ENCODE measurements at places on chromosomes 4 and X. TPM values are rescaled to one million over a fixed set of nuclear protein-coding genes. Genes with fewer than 3 reads are reported as not detected.

- no peaks in the 10 kb centered on the region for H3K27me3 ChIP-seq
- no peak overlapping the region for H3K27ac ChIP-seq
- H3K4me3 ChIP-seq: peak overlapping the region; percentile 44
- H3K36me3 ChIP-seq: no peaks in the 10 kb centered on the region
- DNase-seq: peak; percentile 41
Observed at GRCh38 chrX:118603981-118604380, 108.4 kb downstream of the DOCK11 start.

GRCh38 chrX:3522101-3522650, 175.7 kb upstream of the MXRA5 start:
- DNase-seq: peak; percentile 71
- H3K4me3 ChIP-seq: no peak overlapping the region
- no peaks in the 10 kb centered on the region for H3K4me1 ChIP-seq
- H3K27ac ChIP-seq: no peak overlapping the region
- H3K27me3 ChIP-seq: no peaks in the 10 kb centered on the region
- H3K36me3 ChIP-seq: peaks cover 18% of the 10 kb centered on the region

Gene PPARGC1A
- not detected for total RNA-seq

Gene LDB2
- total RNA-seq: 27.0 TPM

Gene FAM90A26
- total RNA-seq: not detected

DNA sequence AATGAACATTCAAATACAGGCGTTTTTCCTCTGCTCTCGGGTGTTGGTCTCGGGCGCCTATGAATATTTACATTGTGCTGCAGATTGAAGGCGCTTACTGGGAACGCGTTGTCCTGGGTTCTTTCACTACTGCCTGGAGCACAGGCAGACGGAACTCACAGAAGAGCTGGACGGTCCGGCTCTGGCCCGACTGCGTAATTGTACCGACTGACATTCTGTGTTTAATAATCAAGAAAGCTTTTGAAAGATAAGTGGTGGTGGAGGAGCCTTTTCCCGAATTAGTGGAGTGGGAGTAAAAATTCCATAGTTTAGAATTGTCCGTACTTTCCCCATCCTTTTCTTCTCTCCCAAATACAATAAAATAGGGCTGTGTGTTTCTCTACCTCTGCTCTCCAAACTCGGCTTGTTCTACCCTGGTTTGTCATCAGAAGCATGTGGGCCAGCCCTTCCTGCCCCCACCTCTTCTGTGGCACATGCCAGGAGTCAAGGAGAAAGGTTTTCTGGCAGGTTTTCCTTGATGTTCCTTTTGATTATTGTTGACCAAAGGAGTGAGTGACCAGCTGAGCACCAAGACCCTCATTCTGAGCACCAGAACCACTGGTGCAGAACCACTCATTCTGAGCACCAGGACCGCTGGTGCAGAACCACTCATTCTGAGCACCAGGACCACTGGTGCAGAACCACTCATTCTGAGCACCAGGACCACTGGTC, 2.3 kb downstream of the FHDC1 start:
- peak overlapping the region; percentile 83 for H3K4me3 ChIP-seq
- H3K27me3 ChIP-seq: peaks cover 13% of the 10 kb centered on the region
- no peak for DNase-seq

Gene TSPAN7
- total RNA-seq: not detected

Gene VCX3A
- not detected for total RNA-seq

Gene FABP2
- not detected for total RNA-seq

Measured in HFFc6 (cell line).